H1 (cell line): ENCODE measurements at places on chromosomes 3 and 15.

DNA sequence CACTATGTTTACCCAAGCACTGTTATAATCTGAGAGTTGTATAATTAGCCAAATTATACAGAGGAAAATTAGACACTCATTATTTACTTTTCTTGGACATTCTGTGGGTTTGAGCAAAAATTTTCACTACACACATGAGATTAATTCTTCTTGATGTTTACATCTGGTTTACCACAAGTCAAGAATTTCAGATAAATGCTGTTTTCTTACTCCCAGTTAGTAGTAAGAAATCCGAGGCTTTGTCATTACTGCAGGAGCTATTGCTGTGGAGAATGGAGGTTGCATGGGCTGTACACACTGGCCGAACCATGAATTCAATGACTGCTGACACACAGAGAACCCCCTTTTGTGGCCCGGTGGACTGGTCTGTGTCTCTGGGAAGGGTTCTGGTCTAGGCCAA is 207.7 kb upstream of the CFAP20DC start:
- no peak for DNase-seq

DNA sequence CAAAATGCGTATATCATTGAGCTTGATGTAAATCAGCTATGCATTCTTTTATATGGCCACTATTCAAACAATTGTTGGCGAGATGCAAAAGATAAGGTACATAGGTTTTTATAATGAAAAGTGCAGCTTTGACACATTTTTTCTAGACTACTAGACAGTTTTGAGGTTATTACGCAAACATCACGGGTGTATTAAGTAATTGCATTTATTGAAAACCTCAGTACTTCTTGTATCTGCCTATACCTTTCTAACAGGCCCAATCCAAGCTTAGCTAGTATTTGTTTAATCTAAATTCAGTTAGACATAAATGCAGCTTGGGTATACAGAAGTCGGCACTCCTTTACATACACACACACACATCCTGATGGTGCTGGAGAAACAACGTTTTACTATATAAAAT is 2.7 kb downstream of the SPESP1 start:
- DNase-seq: no peak

DNA sequence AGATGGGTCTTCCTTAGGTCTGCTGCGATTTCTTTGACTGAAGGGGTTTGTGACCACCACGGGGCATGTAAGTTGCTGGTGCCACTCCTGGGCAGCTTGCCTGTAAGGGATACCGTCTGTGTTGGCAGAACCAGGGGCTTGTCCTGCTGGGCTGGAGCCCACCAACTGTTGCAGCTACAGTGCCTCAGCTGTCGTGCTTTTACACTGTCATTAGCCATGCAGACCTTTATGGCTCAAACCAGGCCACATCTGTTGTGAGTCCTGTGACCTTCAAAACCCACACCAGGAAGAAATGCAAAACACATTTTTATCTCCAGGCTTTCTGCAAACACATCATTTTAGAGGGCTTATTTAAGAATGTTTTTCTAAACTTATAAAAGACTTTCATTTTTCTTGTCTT is 168.7 kb downstream of the PTPRG start:
- no peak for DNase-seq

- DNase-seq: no peak
Observed at GRCh38 chr15:75659928-75660645, 12.4 kb downstream of the SNX33 start.

- DNase-seq: no peak
Observed at GRCh38 chr3:38655708-38656300, 6.3 kb upstream of the SCN5A start.

DNA sequence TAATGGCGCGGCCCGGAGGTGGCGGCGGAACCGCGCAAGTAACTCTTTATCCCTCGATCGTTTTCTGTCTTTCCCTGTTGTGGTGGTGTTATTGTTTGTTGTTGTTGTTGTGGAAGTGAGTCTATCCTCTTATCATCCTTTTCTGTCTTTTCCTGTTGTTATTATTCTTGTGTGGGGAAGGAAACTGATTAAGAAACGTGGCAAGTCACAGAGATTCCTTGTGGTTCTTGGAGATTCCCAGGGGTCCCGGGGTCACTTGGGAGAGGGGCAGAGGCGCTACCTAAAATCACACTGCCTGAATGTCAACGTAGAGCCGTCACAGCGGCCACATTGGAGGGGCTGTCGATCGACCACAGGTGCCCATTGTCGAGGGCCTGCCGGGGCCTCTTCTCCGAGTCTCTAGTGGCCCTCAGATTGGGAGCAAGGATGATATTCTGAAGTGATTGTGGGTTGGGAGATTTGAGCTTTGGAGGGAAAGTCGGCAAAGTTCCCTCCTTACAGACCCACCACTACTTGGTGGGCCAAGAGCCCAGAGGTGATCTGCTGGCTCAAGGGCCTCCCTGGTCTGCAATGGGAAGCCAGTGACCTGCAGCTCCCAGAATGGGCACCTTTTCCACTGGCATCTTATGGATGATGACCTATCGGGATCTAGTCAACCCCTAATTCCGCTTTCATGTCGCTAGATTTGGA is 790 bp downstream of the PARP14 start:
- DNase-seq: peak; percentile 56

GRCh38 chr15:94263341-94264273 is 32.2 kb downstream of the MCTP2 start:
- DNase-seq: no peak
